ENCODE measurements at places on chromosomes 7 and 10.

- DNase-seq, result no peak
Observed at GRCh38 chr7:77536017-77536412, 1.1 kb upstream of the PTPN12 start.

- no peak for DNase-seq
Observed at GRCh38 chr7:84202855-84203254, 8.3 kb upstream of the SEMA3A start.

DNA sequence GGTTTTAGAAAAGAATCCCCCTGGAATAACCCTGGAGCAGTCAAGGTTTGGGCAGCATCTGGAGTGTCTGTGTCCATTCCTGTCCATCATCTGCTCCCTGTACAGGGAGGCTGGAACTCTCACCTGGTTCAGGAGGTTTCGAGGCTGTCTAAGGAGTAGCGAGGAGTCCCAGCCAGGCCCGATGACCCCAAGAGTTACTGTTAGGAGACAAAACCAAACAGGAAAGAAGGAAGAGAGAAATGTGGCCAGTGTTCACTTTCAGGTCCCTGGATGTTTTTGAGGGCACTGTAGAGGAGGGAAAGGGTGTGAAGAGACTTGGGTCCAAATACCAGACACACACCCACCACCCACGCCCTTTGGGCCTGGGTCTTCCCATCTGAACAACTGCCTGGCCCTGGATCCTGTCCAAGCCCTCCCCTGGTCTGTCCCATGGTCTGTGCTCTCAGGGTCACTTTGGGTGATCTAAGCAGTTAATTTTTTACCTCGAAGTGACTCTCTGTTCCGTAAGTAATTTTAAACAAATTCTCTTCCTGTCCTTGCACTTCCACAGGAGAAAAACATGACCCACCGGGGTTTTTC lies 117.1 kb downstream of the ZMIZ1 start:
- DNase-seq, result no peak

GRCh38 chr10:16854623-16855022 lies 37.4 kb upstream of the RSU1 start:
- DNase-seq, result no peak

DNA sequence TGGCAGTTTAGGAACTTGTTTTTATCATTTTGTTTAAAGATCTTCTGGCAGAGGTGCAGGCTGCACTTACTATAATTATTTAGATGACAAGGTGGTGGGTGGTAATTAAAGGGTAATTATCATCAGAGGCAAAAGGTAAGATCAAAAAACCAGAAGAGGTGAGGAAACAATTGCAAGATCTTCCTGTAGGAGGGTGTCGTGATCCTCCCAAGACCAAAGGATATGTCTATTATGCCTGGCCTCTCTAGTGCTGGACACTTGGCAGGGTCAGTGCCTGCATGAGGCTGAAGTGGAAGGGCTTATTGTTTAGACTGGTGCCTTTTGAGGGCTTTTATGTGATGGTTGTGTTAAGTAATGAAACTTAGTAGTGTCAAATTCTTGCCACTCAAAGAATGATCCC lies 1.8 kb upstream of the WAPL start:
- DNase-seq, result no peak

GRCh38 chr7:42876182-42877068 lies 35.4 kb downstream of the C7orf25 start:
- no peak for DNase-seq

DNA sequence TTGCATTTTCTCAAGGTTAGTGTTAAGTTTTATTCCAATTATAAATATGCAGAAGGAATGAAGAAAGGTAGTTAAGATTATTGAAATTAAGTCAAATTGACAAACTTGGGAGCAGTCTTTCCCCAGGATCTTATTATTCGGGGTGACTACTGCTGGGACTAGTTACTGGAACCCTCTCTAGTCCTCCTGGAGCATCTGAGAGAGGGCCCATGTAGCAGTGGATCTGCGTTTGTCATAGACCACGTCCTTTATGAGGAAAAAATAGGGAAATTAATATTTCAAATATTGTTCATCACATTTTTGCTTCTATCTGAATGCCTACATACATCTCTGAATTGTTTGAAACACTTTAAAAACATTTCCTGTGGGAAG lies 41.0 kb downstream of the CNPY1 start:
- no peak for DNase-seq

Measured in NCI-H1048 (cell line).